ENCODE measurements at places on chromosomes 13 and 19. TPM values are rescaled to one million over a fixed set of nuclear protein-coding genes. Genes with fewer than 3 reads are reported as not detected.

DNA sequence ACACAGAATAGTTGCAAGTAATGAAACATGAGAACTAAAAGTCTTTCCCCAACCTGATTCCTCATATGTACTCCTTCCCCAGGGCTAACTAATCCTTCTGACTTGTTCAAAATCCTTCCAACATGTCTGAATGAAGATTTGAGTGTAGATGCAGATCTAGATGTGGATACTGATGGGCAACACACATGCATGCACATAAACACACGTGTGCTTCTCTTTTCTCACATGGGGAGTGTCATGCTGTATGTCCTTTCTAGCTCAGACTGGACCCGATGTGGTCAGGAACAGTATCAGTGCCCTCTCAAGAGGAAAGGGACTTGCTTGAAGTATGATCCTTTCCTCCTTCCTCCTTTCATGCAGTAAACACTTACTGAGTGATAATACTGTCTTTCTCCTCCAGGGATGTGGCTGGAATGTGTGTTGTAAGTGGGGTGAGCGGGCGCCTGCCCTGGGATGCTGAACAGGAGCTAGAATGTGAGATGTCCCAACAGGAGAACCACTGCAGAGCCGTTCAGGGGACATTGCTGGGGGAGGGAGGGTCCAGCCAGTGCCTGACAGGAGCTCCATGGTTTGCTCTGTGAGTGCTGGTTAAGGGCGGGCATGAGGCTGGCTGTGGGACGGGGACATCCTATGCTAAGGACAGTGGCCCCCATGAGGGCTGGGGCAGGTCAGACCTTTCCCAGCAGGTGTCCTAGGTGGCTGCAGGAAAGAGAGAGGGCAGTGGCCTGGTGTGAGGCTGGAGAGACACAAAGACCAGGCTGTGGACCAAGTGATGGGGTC lies 146.9 kb downstream of the TEX29 start:
- DNase-seq = no peak
- no peaks in the 10 kb centered on the region for H3K36me3 ChIP-seq
- H3K27ac ChIP-seq = no peak overlapping the region
- no peaks in the 10 kb centered on the region for H3K27me3 ChIP-seq
- H3K4me1 ChIP-seq = no peaks in the 10 kb centered on the region

- H3K4me1 ChIP-seq = peaks cover 5% of the 10 kb centered on the region
- H3K36me3 ChIP-seq = no peaks in the 10 kb centered on the region
- H3K27ac ChIP-seq = peak overlapping the region; percentile 49
- peak; percentile 69 for DNase-seq
Measured at GRCh38 chr13:72726726-72727416, 558 bp downstream of the MZT1 start.

- no peaks in the 10 kb centered on the region for H3K27me3 ChIP-seq
- H3K4me3 ChIP-seq = no peak overlapping the region
Measured at GRCh38 chr13:81318231-81319019, 977.5 kb upstream of the SPRY2 start.

DNA sequence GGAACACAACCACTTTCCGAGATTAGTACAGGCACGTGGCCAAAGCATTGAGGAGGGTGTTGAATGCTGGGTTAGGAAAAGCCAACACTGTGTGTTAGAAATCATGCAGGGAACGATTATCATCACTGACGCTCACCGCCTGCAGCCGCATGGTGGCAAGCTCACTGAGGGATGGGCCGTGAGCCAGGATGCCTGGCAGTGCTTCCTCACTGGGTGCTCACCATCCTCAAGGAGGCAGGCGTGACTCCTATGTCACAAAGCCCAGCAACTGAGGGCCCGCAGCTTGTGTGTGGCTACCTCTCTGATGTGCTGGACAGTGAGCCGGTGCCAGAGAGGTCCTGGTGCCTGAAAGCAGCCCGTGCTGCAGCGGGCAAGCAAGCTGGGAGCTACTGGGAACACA lies 30.4 kb upstream of the TIMM44 start:
- H3K27ac ChIP-seq = no peak overlapping the region
- H3K4me3 ChIP-seq = no peak overlapping the region
- no peak for DNase-seq
- no peaks in the 10 kb centered on the region for H3K4me1 ChIP-seq

GRCh38 chr13:40213779-40214178 lies 452.7 kb downstream of the FOXO1 start:
- DNase-seq = no peak
- no peaks in the 10 kb centered on the region for H3K36me3 ChIP-seq
- no peak overlapping the region for H3K4me3 ChIP-seq
- H3K27me3 ChIP-seq = no peaks in the 10 kb centered on the region
- H3K27ac ChIP-seq = no peak overlapping the region

- H3K27ac ChIP-seq = no peak overlapping the region
- no peak overlapping the region for H3K4me3 ChIP-seq
- no peak for DNase-seq
- no peaks in the 10 kb centered on the region for H3K36me3 ChIP-seq
Measured at GRCh38 chr19:55454787-55455243, 6.6 kb downstream of the ISOC2 start.

GRCh38 chr13:106680796-106681472 lies 113.0 kb upstream of the ARGLU1 start:
- no peaks in the 10 kb centered on the region for H3K36me3 ChIP-seq
- H3K27ac ChIP-seq = no peak overlapping the region
- no peak overlapping the region for H3K4me3 ChIP-seq
- H3K27me3 ChIP-seq = no peaks in the 10 kb centered on the region

DNA sequence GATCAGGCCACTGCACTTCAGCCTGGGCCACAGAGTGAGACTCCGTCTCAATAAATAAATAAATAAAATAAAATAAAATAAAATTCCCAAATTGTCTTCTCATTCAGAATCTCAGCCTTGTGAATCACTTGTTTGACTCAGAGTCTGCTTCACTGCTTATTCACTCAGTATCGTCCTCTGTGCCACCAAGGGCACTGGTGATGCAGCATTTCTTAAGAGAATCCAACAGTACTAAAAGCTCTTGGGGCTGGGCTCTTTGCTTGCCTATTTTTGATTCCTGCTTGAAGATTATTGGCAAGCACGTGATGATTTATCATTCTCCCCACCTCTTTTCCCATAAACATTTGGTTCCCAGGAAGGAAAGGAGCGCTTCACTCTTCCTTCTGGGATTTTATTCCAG lies 54.8 kb upstream of the HMGB1 start:
- no peak overlapping the region for H3K4me3 ChIP-seq
- no peaks in the 10 kb centered on the region for H3K27me3 ChIP-seq
- no peaks in the 10 kb centered on the region for H3K36me3 ChIP-seq
- H3K4me1 ChIP-seq = no peaks in the 10 kb centered on the region

DNA sequence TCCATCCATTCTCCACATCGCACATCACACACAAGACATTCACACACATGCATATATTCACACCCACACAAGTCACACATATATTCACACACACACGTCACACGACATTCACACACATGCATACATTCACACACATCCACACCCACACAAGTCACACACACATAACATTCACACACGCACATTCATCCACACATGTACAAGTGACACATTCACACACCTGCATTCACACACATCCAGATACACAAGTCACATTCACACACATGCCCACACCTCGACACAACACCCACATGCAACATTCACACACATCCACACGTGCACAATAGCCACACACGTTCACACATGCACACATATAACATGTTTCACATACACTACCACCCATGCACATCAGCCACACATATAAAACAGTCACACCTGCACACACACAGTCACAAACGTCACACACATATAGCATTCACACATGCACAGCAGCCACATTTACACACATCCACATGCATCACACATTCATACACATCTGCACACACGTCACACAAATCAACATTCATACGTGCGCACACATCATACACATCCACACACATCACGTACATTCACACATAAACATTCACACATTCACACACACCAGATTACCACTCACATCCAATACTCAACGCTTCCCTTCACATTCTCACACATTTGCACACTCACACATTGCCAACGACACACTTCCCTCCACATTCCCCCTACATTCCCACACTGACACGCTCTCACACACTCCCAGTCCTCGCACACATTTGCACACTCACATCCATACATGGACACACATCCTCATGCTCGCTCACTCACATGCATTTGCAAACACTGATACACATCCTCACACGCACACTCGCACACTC lies 41.0 kb downstream of the ANKRD10 start:
- H3K36me3 ChIP-seq = no peaks in the 10 kb centered on the region
- peaks cover 5% of the 10 kb centered on the region for H3K4me1 ChIP-seq
- H3K27ac ChIP-seq = no peak overlapping the region
- peak overlapping the region; percentile 28 for H3K4me3 ChIP-seq
- DNase-seq = no peak

- H3K36me3 ChIP-seq = no peaks in the 10 kb centered on the region
- DNase-seq = no peak
- H3K27me3 ChIP-seq = no peaks in the 10 kb centered on the region
- H3K27ac ChIP-seq = peak overlapping the region; percentile 10
- peak overlapping the region; percentile 47 for H3K4me3 ChIP-seq
- H3K4me1 ChIP-seq = no peaks in the 10 kb centered on the region
Measured at GRCh38 chr19:6772866-6773322, 386 bp downstream of the VAV1 start.

GRCh38 chr13:42056146-42056545 lies 7.7 kb downstream of the DGKH start:
- H3K27ac ChIP-seq = no peak overlapping the region
- H3K36me3 ChIP-seq = no peaks in the 10 kb centered on the region
- H3K4me1 ChIP-seq = no peaks in the 10 kb centered on the region
- H3K4me3 ChIP-seq = no peak overlapping the region
- H3K27me3 ChIP-seq = no peaks in the 10 kb centered on the region

DNA sequence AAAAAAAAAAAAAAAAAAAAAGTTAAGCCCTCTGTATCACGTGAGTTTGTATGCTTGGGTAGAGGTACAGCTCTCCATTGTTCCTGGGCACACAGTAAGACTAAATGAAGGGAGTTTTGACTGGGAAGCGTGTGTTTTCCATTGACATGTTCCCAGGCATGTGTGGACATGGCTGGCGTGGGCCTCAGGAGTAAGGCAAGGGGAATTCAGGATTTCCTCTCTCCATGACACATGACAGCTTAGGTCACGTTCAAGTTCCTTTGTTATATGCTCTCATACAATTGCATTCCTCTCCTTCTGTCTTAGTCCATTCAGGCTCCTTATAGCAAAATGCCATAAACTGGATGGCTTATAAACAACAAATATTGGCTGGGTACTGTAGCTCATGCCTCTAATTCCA lies 17.1 kb upstream of the MAP3K10 start:
- H3K4me1 ChIP-seq = no peaks in the 10 kb centered on the region
- DNase-seq = no peak
- H3K27me3 ChIP-seq = no peaks in the 10 kb centered on the region
- no peak overlapping the region for H3K27ac ChIP-seq

DNA sequence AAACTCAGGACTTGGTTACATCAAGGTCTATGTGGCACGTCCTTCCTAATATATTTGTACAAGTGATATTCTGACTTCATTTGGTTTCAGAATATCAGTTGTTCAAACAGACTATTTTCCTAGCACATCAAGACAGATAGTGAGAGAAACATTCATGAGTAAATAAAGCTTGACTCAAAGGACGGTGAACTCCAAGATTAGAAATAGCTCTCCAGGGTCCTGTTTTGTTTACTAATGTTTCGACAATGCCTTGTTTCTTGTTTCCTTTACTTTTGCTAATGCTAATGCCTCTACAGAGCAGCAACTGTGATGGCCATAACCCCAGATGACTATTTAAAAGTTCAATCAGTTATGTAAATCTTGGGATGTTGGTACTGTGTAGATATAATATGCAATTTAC lies 313.9 kb downstream of the KLF12 start:
- no peak overlapping the region for H3K4me3 ChIP-seq
- no peaks in the 10 kb centered on the region for H3K36me3 ChIP-seq
- no peaks in the 10 kb centered on the region for H3K27me3 ChIP-seq
- H3K4me1 ChIP-seq = no peaks in the 10 kb centered on the region

DNA sequence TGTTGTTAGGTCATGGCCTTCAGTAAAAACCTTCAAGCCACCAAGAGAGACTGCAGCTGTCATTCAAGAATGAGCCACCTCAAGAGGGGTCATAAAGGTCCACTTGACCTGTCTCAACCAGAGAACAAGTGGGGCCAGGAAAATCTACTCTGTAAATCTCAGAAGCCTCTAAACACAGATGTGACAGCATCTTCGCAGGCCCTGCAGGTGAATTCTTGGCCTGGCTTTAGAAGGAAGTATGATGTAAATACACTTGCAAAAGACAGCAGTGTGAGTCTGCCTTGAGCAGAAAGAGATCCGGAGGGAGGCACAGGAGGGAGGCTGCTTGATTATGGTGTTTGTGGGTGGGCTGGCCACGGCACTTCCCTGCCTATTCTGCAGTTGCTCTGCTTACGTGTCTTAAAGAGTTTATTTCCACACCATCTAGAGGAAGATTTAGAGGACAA lies 1082.9 kb downstream of the UQCRFS1 start:
- DNase-seq = no peak
- H3K4me1 ChIP-seq = no peaks in the 10 kb centered on the region
- no peak overlapping the region for H3K27ac ChIP-seq
- no peaks in the 10 kb centered on the region for H3K27me3 ChIP-seq

- no peak overlapping the region for H3K27ac ChIP-seq
- H3K27me3 ChIP-seq = no peaks in the 10 kb centered on the region
- H3K36me3 ChIP-seq = no peaks in the 10 kb centered on the region
- DNase-seq = no peak
Measured at GRCh38 chr13:71477735-71478134, 389.3 kb downstream of the DACH1 start.

- no peak overlapping the region for H3K4me3 ChIP-seq
- H3K27me3 ChIP-seq = no peaks in the 10 kb centered on the region
- no peak for DNase-seq
Measured at GRCh38 chr13:73467125-73467524, 408.3 kb downstream of the KLF5 start.

- H3K4me1 ChIP-seq = peaks cover 6% of the 10 kb centered on the region
- H3K36me3 ChIP-seq = no peaks in the 10 kb centered on the region
- DNase-seq = no peak
- H3K27me3 ChIP-seq = no peaks in the 10 kb centered on the region
- no peak overlapping the region for H3K4me3 ChIP-seq
Measured at GRCh38 chr13:40671956-40672764, 5.7 kb upstream of the FOXO1 start.

GRCh38 chr13:46179491-46179908 lies 2.5 kb downstream of the LCP1 start:
- H3K36me3 ChIP-seq = no peaks in the 10 kb centered on the region
- peak overlapping the region; percentile 66 for H3K27ac ChIP-seq
- no peaks in the 10 kb centered on the region for H3K27me3 ChIP-seq
- DNase-seq = peak; percentile 65
- H3K4me3 ChIP-seq = peak overlapping the region; percentile 25
- no peaks in the 10 kb centered on the region for H3K4me1 ChIP-seq

GRCh38 chr13:64327505-64328194 lies 2902.5 kb downstream of the PCDH9 start:
- H3K27ac ChIP-seq = no peak overlapping the region
- H3K36me3 ChIP-seq = no peaks in the 10 kb centered on the region
- H3K4me1 ChIP-seq = no peaks in the 10 kb centered on the region
- no peak for DNase-seq
- no peaks in the 10 kb centered on the region for H3K27me3 ChIP-seq

GRCh38 chr13:112060282-112060830 lies 6.6 kb upstream of the SOX1 start:
- no peaks in the 10 kb centered on the region for H3K4me1 ChIP-seq
- no peak overlapping the region for H3K4me3 ChIP-seq
- no peak overlapping the region for H3K27ac ChIP-seq

The ERFL gene
- 0.42 TPM for total RNA-seq

The DIRAS1 gene
- 0.49 TPM for total RNA-seq

The PAN3 gene
- 29.3 TPM for total RNA-seq

The TMPRSS9 gene
- 0.25 TPM for total RNA-seq

The ZNF471 gene
- total RNA-seq = 4.2 TPM

The PSPN gene
- total RNA-seq = 6.0 TPM

The KLK7 gene
- not detected for total RNA-seq

The ZNF69 gene
- 22.6 TPM for total RNA-seq

The ZNF546 gene
- total RNA-seq = 1.1 TPM
